Choroid plexus epithelial cell (primary cell): ENCODE measurements at places on chromosomes 16 and 17.

DNA sequence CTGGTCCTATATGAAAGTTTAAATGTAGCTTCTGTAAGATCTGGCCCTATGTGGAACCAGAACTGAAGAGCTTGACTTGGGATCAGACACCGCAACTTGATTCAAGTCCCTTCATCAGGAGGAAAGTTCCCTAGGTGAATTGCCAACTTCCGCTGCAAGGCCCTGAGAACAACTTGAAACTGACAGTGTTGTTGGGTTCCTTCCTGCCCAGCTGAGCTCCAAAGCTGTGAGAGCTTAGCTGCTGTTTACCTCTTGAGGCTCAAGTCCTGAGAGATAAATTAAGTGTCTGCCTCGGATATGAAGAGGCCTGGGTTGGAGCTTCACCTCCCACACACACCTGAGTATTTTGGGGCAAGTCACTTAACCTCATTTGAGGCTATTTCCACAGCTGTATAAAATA, 44.7 kb downstream of the REXO5 start:
- peak; percentile 54 for DNase-seq

DNA sequence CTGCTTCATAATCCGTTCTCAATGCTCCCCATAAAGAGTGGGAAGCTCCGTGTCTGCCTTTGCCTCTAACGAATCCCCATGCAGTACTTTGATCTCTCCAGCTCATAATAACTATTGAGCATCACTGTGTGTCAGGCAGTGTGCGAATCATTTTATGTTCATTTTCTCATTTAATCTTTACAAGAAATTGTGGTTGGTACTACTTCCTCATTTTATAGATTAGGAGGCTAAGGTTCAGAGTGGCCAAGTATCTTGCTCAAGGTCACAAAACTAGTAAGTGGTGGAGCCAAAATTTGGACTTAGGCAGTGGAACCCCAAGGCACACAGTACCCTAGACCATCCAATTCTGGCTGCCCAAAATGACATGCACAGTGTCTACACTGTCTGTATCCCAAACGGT, 44.8 kb downstream of the ABCC12 start:
- no peak for DNase-seq

- DNase-seq = no peak
Observed at GRCh38 chr17:34156741-34157589, 98.1 kb upstream of the CCL2 start.

DNA sequence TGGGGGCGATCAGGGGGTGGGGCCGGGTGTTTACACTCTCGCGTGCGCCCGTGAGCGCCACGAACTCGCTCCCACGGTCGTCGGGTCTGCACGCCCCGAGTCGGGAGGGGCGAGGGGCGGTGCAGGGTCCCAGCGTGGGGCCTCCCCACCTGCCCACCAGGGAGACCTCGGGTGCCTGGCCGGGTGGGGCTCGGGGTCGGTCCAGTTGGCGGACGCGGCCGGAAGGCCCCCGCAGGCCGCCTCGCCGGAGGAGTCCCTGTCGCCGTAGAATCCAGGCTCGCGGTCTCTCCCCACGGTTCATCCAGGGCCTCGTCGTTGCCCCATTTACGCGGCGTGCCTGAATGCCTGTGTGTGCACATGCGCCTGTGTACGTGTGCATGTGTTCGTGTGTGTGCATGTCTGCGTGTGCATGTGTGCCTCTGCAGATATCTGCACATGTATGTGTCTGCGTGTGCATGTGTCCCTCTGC, 510 bp upstream of the RAB40B start:
- peak; percentile 10 for DNase-seq

GRCh38 chr16:87723226-87723623, 42.6 kb downstream of the KLHDC4 start:
- peak; percentile 88 for DNase-seq

DNA sequence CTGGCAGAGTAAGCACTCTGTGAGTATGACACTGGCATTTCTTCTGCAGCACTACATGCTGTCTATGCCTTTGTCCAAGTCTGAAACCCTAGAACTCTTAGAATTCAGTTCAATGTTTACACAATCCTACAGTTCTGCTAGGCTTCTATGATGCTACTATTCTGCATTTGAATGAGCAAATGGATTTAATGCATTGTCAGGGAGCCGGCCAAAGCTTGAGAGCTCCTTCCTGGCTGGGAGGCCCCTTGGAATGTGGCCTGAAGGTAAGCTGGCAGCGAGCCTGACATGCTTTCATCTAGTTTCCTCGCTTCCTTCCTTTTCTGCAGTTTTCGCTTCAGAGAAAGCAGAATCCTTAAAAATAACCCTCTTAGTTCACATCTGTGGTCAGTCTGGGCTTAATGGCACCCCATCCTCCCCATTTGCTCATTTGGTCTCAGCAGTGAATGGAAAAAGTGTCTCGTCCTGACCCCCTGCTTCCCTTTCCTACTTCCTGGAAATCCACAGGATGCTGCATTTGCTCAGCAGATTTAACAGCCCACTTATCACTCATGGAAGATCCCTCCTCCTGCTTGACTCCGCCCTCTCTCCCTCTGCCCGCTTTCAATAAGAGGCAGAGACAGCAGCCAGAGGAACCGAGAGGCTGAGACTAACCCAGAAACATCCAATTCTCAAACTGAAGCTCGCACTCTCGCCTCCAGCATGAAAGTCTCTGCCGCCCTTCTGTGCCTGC, at the start of gene CCL2:
TSS of gene CCL2 (plus strand) at position 635 of the 730 bp plus-strand sequence. CDS start at position 700, 65 bp downstream.
- DNase-seq = peak; percentile 71

DNA sequence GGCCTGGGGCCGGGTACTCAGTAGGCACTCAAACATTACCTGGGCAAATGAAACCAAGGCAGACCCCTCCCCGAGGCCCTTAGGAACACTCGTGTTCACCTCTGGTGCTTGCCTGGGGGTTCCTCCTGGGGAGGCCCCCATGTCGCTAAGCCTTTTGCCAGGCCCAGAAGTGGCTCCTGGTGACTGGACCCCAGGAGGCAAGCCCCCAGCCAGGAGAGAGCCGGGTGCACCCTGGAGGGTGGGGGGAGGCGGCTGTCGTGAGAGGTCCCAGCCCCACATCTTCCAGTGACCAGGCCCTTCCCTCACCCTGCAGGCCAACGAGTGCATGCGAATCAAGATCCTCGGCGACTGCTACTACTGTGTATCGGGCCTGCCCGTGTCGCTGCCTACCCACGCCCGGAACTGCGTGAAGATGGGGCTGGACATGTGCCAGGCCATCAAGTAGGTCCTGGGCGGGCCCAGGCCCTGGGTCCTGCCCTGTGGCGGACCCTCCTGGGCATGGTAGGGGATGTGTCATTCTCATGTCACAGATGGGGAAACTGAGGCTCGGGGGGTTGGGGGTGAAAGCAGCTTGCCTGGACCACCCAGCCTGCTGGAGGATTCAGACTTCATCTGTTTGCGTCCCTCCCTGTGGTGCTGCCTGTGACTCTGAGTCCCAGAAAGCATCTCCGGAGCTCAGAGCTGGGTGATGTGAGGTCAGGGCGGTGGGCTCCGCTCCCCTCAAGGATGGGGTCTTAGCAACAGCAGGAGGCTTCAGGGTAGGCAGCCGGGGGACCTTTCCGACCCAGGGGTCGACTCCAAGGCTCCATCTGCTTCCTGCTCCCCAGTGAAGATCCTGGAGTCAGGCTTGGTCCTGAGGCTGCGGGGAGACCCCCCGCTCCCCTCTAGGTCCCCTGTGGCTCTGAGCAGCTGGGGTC, 32.5 kb downstream of the ADCY7 start:
- no peak for DNase-seq

GRCh38 chr17:53919356-53919755, 96.6 kb downstream of the KIF2B start:
- DNase-seq = no peak

DNA sequence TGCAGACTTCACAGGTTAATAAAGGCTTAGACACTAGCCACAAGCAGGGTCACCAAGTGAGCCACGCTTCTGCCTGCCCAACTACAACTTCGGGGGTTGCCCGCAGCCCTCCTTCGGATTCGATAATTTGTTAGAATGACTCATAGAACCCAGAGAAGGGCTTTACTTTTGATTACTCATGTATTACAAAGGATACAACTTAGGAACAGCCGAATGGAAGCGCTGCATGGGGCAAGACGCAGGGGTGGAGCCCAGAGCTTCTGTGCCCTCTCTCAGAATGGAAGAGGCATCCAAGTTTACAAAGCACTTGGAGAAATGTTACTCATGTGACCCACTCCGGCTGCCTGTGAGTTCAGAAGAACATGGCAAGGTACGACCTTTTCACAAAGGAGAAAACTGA, 7.5 kb upstream of the CDH5 start:
- DNase-seq = peak; percentile 29

GRCh38 chr16:2205967-2206313, 686 bp downstream of the MLST8 start:
- no peak for DNase-seq

DNA sequence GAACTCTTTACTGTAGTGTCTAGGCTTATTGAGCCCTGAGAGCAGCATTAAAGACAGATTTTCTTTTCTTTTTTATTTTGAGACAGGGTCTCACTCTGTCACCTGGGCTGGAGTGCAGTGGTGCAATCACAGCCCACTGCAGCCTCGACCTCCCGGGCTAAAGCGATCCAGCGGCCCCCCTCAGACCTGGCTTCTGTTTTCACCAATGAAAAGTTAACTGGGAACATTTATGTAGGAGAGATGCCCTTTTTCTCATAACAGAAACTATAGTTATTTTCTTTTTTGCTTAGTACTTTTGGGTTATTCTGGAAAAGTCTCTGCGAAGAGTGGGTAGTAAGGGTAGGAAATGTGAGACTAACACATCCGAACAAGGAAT, 1.5 kb downstream of the MAP1LC3B start:
- no peak for DNase-seq

DNA sequence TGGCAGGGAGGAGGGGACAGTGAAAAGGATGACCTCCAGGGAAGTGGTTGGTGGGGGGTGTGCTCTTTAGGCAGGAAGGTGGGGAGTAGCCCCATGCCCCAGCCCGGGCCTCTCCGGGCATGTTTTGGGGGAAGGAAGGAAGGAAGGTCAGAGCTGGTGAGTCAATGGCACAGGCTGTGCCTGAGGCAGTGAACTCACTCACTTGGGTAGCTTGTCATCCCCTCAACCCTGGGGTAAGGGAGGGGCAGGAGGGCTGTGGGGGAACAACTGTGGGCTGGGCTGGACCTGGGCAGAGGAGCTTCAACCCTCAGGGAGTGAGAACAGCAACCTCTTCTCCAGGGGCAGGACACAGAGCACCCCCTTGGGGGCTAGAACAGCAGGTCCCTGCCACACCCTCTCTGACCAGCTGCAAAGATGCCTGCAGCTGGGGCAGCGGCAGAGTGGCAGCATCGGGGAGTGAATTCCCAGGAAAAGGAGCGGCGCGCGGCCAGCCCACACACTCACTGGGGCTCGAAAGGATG, 6.3 kb downstream of the CSF3 start:
- peak; percentile 13 for DNase-seq

DNA sequence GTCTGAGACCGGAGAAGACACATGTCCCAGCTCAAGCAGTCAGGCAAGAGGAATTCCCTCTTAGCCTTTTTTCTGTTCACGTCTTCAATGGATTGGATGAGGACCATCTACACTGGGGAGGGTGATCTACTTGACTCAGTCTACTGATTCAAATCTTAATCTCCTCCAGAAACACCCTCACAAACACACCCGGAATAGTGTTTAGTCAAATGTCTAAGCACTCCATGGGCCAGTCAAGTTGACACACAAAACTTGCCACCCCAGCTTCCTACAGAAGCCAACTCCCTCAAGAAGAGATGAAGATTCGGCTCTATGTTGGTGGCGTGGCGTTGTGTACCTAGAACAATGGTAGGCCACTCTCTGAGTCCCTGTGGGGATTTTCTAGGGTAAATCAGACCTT, 22.5 kb upstream of the NKD1 start:
- DNase-seq = no peak

DNA sequence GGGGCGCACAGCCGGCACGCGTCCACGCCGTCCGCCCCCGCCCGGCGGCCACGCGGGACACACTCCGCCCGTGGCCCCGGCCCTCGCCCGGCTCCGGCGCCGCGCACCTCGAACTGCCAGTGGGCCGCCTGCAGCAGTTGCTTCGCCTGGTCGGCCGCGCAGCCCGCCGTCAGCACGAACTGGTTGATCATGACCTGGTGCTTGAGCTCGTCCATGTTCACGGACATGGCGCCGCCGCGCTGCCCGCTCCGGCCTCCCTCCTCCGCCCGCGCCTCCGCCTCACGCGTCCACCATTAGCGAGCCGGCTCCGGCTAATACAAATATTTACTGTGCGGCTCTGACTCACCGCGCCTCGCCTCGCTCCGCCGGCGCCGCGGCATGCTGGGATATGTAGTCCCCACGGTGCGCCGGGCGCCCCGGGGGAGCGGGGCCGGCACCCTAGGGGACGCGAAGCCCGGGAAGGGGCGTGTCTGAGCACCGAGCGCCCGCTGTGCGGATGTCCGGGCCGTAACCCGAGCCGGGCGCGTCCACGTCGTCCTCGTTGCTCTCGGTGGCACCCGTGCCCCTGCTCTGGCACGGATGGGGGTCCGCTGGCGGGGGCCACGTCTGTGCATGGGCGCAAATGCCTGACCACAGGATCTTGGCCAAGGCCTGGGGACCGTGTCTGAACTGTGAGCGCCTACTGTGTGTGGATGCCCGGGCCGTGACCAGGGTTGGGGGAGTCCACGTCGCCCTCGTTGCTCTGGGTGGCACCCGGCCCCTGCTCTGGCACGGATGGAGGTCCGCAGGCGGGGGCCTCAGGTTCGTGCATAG, at the start of gene UBALD1:
TSS of gene UBALD1 (minus strand) at position 318 of the 813 bp plus-strand sequence. CDS start at position 227, 91 bp downstream.
- DNase-seq = peak; percentile 93

GRCh38 chr16:88062341-88063210, 111.3 kb downstream of the BANP start:
- DNase-seq = peak; percentile 76

DNA sequence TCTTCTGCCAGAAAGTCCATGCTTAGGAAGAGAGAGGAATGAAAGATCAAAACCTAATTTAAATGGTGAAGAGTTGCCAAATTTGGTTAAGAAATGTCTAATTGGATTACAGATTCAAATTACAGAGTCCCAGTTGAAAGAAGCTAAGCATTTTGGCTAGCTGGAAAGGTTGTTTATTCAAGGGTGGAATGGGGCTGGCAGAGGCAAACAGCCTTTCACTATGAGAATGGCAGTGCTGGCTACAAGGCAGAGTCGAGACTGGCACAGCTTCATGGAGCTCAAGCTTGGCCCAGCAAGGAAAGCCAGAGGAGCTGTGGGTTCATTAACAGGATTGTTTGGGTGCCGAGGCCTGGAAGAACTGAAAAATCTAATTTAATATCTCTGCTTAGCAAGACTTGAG, 13.6 kb downstream of the MAP3K3 start:
- DNase-seq = no peak

DNA sequence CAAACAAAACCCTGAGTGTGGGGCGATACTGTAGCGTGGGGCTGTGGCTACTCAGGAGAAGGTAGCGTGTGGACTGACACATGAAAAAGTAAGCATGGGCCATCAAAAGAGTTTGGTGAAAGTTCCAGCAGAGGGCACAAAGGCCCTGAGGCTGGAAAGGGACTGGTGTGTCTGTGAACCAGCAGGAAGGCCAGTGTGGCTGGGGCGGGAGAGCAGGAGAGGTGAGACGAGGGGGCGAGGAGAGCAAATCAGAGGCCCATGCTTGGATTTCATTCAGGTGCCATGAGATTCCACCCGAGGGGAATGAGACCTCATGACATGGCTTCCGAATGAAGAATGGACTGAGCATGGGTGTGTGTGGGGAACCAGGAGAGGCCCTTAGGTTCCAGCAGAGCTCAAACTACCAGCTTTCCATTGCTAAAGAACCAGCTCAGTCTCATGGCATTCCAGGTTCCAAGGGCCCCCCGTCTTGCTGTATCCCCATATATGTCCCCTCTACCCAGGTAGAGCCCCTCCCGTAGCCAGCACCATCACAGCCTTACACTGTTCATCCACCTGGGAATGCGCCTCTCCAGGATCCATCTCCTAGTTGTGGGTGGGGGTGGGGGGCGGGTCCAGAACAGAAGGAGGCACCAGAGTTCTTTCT, 31.1 kb downstream of the TRPV2 start:
- no peak for DNase-seq

GRCh38 chr17:28570716-28571360, 486 bp downstream of the PIGS start:
- DNase-seq = no peak
